B cell (primary cell): ENCODE measurements at places on chromosomes 5 and 9.
A peak's percentile ranks its signal among the peaks of the same experiment; 100 is the strongest.

DNA sequence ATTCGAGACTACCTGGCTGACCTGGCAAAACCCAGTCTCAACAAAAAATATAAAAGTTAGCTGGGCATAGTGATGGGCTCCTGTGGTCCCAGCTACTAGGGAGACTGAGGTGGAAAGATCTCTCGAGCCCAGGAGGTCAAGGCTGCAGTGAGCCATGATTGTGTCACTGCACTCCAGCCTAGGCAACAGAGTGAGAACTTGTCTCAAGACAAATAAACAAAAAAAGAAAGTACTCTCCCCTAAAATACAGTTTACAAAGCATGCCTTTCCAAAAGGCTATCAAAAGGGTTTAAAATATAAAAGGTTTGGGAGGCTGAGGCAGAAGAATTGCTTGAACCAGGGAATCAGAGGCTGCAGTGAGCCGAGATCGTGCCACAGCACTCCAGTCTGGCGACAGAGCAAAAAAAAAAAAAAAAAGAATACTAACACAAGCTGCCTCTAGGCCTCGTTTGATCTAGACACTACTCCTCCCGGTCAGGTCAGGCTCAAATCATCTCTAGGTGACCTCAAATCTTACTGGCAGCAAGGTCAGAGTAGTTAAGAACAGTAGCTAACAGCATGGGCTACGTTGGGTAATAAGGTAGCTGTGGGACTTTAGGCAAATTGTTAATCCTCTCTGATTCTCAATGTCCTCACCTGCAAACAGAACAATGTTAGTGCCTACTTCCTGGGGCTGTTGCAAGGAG lies 9.3 kb downstream of the NAIF1 start:
- no peak for DNase-seq

GRCh38 chr5:61184708-61185107 lies 22.4 kb upstream of the SMIM15 start:
- no peak for DNase-seq

- no peak for DNase-seq
Observed at GRCh38 chr5:156277290-156277689, 49.7 kb upstream of the SGCD start.

GRCh38 chr5:14723701-14724132 lies 59.2 kb downstream of the OTULIN start:
- no peak for DNase-seq

- peak; percentile 30 for DNase-seq
Observed at GRCh38 chr9:35570709-35571504, 34.2 kb upstream of the TESK1 start.

GRCh38 chr9:71254592-71255277 lies 133.3 kb upstream of the TRPM3 start:
- DNase-seq = no peak
